Activated CD4-positive, alpha-beta T cell treated with anti-CD3 and anti-CD28 coated beads, Interleukin-2, amount 50 U/mL, for 16 hours (primary cell): ENCODE measurements at places on chromosomes 5 and 9.
A peak's percentile ranks its signal among the peaks of the same experiment; 100 is the strongest.

DNA sequence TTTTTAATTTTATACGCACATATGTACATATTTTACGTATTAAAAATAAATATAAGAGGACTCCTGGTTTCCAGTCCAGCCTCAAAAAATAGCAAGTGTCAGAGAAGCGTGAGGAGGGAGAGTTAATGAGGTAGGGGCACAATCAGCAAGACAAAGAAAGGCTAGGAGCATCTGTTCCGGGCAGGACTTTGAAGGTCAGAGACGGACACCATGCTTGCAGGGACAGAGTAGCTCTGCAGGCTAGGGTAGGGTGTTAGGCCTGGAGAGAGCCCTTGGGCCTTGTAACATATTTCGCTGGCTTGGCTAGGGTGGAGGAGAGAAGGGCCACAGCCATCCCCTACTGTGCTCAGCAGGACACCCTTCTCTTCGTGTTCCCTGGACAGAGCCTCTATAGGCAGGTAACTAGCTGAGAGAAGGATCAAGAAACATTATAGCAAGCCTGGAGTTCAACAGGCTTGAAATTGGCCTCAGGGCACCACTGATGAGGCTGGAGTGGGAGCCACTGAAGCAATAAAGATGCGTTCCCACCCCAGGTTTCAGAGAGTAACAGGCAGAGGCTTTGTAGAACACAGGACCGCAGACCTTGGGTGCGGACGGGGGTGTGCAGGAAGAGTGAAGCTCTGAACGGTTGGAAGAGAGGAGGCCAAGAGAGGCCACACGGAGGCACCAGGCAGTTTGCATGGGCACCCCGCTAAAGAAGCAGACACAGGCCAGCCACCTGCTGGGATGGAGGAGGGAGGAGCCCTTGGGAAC is 9.7 kb upstream of the IPPK start:
- no peak for DNase-seq

GRCh38 chr9:92576175-92576574 is 40.4 kb upstream of the ECM2 start:
- DNase-seq = no peak

- no peak for DNase-seq
These were observed 76.5 kb upstream of the ATG10 start for GRCh38 chr5:81895307-81895706.

- no peak for DNase-seq
These were observed 368.0 kb upstream of the WWC1 start for GRCh38 chr5:167923396-167923795.

- DNase-seq = no peak
These were observed 75.5 kb upstream of the PRRC1 start for GRCh38 chr5:127441799-127442484.

DNA sequence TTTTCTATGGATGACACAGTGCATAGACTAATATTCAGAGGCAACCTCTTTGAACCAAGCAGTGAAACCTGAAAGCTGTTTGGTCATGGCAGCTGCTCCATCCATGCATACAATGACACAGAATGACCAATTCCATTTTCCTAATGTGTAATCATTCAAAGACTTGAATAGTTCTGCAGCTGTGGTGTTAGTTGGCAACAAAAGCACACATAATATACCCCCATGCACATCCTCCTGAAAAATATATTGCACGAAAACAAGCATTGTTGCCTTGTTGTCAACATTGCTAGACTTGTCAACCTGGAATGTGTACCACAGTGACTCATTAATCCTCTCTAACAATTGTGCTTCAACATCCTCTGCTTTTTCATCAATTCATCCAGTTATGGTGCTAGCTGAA is 71.0 kb upstream of the SEMA6A start:
- DNase-seq = no peak

GRCh38 chr5:159155960-159156359 is 53.4 kb downstream of the RNF145 start:
- DNase-seq = no peak

DNA sequence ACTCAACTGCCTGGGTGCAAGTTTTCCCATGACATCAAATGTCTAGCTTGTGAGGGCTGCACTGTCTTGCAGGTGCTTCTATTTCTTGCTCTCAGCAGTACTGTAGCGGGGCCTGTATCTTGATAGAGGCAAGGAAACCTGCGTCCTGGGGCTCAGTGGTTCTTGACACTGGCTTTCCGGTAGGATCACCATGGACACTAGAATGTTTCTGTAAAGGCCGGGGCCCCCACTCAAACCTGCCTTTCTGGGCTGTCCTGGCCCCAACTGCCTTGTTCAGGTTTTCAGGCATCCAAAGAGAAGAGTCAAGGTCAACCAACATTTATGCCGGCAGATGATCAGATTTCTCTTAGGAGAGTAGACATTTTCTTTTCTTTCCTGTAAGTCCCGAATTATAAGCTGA is 26.7 kb upstream of the TENT4A start:
- no peak for DNase-seq

DNA sequence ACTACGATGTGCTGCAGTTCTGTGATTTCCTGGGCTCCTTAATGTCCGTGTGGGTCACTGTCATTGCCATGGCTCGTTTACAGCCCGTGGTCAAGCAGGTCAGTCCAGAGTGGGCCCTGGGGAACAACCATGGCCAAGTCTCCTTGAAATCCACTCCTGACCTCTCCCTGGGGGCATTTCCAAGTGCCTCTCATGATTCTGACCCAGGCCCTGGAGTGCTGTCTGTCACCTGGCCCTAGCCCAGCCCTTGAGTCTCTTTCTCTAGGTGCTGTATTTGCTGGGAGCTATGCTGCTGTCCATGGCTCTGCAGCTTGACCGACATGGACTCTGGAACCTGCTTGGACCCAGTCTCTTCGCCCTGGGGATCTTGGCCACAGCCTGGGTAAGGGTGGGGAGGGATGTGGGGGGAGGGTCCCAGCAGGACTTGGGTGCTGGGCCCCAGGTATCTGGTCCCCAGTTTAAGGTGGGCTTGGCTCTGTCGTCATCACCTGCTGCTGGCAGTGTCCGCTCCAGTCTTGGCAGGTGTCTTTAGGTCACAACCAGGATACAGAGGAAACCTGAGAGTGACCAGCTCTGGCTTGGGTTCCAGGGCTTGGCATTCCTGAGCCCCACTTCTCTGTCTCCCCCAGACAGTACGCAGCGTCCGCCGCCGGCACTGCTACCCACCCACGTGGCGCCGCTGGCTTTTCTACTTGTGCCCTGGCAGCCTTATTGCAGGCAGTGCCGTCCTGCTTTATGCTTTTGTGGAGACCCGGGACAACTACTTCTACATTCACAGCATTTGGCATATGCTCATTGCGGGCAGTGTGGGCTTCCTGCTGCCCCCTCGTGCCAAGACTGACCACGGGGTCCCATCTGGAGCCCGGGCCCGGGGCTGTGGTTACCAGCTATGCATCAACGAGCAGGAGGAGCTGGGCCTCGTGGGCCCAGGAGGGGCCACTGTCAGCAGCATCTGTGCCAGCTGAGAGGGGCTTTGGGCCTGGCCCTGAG is 17.0 kb downstream of the OR13J1 start:
- DNase-seq = no peak

DNA sequence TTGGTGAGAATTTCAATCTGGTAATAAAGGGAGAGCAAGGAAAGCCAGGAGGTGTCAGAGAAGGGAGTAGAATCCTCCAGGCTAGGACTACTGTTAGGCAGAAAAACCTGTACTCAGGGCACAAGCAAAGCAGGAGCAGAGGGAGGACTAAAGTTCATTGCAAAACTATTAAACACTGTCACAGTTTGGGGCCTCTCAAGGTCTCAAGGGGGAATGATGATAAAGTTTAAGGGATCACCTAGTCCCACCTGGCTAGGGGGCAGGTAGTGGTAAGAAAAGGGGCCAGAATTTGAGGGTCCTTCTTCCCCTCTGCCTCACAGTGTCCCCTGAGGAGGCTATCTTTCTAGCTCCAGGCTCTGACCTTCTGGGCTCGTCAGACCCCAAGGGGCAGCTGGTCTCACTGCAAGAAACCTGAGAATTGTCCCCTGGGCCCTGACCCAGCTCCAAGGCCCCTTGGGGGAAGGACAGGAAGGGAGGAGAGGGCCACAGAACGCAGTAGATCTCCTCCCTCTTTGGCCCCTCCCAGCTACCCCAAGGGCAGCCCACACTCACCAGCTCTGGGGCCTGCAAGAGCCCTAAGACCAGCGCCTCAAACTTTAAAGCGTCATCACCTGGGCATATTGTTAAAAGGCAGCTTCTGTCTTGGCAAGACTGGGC is 974 bp downstream of the CCDC69 start:
- peak; percentile 54 for DNase-seq

- DNase-seq = no peak
These were observed 69.6 kb upstream of the NR5A1 start for GRCh38 chr9:124576751-124577150.

GRCh38 chr5:140633021-140633471 is at the start of gene CD14:
CD14 (minus strand) TSS chr5:140633175; CDS start chr5:140633071, 104 bp downstream.
- DNase-seq = no peak

GRCh38 chr9:214648-215493 is at the start of gene DOCK8:
DOCK8 (plus strand) TSS chr9:214865; CDS start chr9:214977, 112 bp downstream.
- DNase-seq = peak; percentile 60

GRCh38 chr9:134163371-134164196 is 780 bp downstream of the RNU6ATAC start:
- DNase-seq = peak; percentile 65

DNA sequence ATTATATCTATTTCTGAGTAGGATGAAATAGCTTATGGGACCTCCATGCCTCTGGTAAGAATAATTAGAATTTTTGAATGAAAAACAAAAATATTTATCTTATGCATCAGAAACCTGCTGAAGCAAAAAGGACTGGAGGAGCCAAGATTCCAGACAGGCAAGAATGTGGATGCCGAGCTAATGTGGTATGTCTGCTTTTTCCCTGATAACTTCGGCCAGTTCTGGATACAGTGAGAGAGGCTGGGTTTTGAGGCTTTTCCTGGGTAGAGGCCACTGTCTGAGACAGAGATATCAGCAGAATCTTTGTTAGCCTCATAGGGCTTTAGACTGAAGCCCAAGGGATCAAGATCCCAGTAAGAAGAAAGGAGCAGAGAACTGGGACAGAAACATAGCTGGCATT is 5.2 kb upstream of the CTNND2 start:
- DNase-seq = no peak

GRCh38 chr5:67693956-67694809 is 497.6 kb upstream of the CD180 start:
- DNase-seq = no peak

- no peak for DNase-seq
These were observed 60.7 kb downstream of the PRRT1B start for GRCh38 chr9:131605770-131606590.

DNA sequence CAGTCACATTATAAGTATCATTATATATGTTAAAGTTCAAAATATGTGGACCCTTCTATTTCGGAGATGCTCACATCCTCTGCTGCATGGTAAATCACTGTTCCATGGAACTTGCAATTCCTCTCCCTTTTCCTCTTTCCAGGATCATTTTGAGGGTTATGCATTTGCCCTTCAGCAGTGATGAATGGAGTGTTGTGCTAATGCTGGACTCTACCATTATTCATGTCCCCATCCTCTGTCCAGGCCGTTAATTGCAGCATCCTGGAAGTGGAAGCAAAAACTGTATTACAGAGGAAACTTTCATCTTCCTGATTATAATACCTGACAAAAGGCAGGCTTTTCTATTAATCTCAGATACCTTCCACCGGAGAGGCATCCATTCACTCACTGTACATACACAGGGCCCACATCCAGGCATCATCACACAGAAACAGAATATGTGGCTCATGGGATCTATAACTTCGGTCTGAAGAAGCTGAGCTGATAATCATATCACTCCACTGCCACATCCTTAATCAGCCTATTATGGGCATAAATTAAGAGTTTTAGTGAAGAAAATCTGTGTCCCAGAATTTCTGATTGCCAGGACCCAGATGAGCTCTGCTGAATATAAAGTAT is 65.0 kb upstream of the ACO1 start:
- DNase-seq = no peak

DNA sequence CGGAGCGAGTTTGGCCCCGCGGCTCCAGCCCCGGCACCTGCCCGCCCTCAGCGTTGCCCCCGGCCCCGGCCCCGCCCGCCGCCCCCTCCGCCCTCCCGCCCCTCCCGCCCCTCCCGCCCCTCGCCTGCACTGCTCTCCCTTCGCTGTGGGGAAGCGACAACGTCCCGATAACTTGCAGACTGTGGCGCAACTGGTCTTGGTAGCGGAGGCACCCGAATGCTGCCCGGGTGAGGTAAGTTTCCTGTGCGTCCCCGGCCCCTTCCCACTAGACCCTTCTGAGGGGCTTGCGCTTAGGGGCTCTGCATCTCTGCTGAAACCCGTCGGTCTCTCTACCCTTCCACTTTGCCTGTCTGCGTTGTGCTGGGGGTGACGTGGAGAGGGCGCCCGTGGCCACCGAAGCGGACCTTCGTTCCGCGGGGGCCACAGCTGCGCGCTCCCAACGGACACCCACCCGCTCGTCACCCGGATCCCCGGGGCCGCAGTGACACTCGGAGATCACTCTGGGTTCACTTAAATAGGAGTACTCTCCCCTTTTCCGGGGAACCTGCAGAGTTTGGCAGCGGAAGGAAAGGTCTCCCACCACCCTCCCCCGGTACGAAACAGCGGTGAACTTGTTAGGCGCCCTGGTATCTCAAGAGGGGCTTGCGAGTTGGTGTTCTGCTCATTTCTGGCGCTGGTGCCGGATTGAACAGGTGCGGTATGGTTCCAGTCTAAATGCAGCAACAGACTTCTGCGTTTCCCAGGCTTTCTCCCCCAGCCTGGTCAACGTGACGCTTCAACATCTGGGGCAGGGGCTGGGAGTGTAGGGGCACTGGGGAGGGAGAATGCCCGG is 707 bp downstream of the PIP5K1B start:
- DNase-seq = peak; percentile 2

GRCh38 chr5:133959643-133960042 is 8.8 kb downstream of the C5orf15 start:
- DNase-seq = no peak

DNA sequence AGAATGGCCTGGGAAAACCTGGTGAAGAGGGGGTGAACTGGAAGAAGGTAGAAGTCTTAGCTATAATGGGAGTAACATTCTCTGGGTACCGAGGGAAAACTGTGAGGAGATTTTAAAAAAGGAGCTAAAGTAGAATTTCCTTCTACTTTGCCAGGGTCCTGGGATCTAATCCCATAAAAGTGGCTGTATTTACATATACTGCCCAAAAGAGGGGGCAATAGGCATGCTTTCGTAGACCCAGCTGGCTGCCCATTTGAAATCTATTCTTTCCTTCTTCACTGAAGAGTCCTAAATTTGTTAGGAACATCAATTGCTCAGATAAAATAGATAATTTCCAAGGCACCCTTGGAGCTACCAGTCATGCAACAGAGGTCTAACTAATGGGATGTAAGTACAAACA is 159.2 kb downstream of the CDC42SE2 start:
- DNase-seq = no peak

DNA sequence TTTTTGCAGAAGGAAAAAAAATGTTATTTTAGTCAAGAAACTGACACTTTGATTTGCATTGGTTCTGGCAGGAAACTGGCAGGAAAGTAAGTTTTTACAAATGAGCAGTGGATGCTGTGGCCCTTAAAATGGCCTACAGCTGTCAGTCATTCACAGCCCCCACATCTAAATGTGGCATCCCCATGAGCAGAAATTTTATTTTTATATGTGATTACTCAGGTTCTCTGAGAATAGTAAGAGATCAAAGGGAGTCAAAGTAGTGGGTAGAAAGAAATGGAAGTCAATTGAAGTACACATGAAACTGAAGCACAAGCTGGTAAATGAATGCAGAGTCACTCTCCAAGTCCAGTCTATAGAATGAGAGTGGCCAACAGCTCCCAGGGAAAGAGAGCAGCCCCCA is 80.3 kb downstream of the ENC1 start:
- DNase-seq = no peak
